Left hindlimb (tissue), 1 donor: ENCODE measurements at places on chromosomes 5 and 9.

- no peak for DNase-seq
These were observed 345.7 kb downstream of the TLE4 start for GRCh38 chr9:79917421-79917820.

DNA sequence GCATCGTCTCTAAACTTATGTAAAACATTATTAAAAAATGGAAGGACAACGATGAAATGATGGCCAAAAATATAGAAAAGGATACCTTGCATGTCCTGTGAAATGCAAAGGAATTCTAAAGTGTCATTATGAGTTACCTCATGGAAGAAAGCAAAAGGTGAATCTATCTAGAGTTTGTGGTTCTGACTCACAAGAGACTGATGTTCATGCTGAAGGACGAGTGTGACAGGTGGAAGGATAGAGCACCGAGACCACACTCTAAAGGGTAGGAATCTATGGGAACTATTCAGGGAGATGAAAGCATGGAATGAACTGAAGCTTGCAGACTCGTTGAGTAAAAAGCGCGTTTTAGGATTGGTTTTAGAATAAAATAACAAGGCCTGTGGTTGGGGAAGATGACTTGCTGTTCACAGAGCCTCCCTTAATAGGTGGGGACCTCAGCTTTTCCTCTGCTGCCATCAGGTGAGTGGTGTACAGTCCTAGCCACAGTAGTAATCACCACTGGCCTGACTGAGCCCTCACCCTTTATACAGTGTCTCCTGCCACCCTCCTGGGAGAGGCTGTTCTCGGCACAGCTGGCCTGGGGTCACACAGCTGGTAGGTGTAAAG is 11.2 kb downstream of the TENT4A start:
- peak; percentile 12 for DNase-seq

DNA sequence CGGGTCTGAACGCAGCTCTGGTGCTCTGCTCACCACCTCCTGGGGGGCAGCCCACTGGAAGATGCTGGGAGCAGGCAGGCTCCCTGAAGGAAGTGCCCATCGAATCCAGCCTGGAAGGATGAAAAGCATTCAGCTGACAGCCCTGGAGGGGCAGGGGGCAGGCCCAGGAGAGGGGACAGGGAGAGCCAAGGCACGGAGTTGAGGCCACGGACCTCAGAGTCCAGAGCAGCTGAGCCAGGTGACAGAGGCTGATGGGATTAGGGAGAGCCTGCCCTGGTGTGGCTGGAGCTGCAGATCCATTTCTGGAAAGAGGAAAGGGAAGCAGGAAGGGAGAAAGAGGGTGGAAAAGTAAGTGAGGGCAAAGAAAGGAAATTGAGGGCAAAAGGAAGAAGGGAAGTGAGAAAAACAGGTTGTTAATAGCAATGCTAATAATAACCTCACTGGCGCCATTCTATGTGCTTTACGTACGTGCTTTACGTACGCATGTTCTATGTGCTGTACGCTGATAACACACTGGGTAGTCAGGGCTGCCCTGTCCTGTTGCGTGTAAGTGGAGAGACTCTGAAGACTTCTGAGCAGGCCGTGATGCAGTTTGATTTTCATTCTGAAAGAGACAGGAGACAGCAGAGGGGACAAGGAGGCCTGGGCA is 52.6 kb downstream of the LMX1B start:
- no peak for DNase-seq

DNA sequence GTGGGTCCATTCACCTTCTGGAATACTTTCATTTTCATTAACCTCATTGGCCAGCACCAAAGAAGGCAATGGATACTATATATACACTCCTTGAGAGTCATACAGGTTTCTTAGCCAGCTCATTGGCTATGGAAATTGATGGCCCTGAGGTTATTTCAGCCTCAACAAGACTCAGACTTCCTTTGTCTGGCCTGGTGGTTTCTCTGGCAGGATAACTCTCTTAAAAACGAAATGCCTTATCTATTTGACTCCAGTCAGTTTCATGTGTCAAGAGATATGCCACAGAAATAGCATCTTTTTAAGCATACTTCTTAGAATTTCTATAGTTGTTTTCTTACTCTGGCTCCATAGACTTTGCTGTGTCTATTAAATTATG is 28.9 kb downstream of the CDH9 start:
- DNase-seq = no peak

GRCh38 chr5:36606036-36606427 is 374 bp upstream of the SLC1A3 start:
- DNase-seq = no peak

DNA sequence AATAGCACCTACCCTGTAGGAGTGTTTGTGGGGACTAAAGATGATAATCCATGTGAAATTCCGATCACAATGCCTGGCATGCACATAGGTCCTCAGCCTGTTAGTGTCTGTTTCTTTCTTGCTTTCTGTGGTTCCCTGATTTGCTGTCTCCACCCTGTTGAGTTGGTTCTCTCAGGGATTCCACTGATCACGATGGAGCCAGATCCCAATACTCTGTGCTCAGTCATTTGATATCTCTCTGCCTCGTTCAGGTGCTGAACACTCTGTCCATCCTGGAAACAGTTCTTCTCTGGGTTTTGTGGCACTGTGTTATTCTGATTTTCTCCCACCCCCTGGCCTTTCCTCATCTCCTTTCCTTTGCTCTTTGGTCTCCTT is 60.8 kb downstream of the ARHGAP26 start:
- DNase-seq = no peak

DNA sequence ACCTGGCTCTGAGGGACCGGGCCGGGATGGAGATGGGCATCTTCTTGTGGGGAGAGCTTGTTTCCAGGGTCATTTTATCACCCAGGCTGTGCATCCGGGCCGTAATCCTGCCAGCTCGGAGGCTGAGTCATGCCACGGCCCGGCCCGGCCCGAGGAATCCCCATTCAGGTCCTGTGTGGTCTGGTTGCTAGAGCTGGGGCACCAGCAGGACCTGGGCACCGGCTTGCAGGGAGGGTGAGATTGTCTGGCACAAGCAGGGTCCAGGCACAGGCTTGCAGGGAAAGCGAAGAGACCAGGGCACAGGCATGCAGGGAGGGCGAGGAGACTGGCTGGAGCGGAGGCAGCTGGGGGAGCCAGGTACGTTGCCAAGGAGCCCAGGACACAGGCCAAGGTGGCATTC is 106.8 kb downstream of the RXRA start:
- DNase-seq = no peak
